ENCODE measurements at places on chromosomes 13 and 19. TPM values are rescaled to one million over a fixed set of nuclear protein-coding genes. Genes with fewer than 3 reads are reported as not detected.

DNA sequence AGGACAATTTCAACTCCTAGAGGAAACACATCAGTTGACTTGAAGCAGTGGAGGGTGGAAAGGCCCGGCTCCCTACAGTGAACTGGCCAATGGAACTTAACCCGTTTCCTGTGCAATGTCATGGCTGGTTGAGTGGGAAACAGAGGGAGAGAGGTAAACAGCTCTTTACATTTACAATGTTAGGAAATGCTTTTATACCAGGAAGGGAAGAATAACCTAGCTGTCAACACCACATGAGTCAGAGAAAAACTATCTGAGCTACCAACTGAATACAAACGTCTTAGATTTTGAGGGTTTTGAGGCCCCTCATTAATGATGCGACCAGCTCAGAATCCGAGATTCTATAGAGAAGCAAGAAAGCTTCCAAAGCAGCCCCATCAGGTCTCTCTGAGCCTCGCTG, 36.7 kb downstream of the CARD8 start:
- no peaks in the 10 kb centered on the region for H3K27me3 ChIP-seq
- H3K4me1 ChIP-seq = no peaks in the 10 kb centered on the region
- H3K36me3 ChIP-seq = peaks cover 57% of the 10 kb centered on the region
- no peak overlapping the region for H3K4me3 ChIP-seq
- DNase-seq = no peak

GRCh38 chr19:3058009-3058820, 4.1 kb downstream of the TLE5 start:
- no peak overlapping the region for H3K4me3 ChIP-seq
- H3K27me3 ChIP-seq = no peaks in the 10 kb centered on the region
- peak overlapping the region; percentile 96 for H3K27ac ChIP-seq
- DNase-seq = no peak

DNA sequence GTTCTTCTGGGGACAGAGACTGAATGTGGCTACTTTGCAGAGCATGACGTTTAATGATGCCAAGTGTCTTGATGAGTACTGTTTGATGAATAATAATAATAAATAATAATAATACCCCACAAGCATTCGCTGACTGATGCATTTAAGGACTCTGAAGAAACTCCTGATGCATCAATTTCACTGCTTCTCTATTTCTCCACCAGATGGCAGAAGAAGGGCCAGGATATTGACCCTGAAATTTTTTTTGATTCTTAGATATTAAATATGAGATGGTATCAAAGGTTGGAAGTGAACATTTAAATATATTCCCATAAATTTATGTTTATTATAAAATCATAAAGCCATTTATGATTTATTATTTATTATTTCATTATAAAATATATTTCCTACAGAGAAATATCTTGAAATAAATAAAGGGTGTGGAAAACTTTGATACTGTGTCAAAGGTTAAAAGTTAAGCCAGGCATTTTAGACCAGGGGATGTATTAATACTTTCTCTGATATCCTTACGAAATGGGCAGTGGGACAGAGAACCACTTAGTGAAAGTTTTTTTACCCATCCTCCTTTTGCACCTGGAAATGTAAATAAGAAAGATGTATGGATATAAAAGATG, 170.9 kb downstream of the LACC1 start:
- no peak overlapping the region for H3K27ac ChIP-seq
- peaks cover 3% of the 10 kb centered on the region for H3K4me1 ChIP-seq
- H3K36me3 ChIP-seq = no peaks in the 10 kb centered on the region
- H3K4me3 ChIP-seq = no peak overlapping the region
- H3K27me3 ChIP-seq = peaks cover 8% of the 10 kb centered on the region
- no peak for DNase-seq

DNA sequence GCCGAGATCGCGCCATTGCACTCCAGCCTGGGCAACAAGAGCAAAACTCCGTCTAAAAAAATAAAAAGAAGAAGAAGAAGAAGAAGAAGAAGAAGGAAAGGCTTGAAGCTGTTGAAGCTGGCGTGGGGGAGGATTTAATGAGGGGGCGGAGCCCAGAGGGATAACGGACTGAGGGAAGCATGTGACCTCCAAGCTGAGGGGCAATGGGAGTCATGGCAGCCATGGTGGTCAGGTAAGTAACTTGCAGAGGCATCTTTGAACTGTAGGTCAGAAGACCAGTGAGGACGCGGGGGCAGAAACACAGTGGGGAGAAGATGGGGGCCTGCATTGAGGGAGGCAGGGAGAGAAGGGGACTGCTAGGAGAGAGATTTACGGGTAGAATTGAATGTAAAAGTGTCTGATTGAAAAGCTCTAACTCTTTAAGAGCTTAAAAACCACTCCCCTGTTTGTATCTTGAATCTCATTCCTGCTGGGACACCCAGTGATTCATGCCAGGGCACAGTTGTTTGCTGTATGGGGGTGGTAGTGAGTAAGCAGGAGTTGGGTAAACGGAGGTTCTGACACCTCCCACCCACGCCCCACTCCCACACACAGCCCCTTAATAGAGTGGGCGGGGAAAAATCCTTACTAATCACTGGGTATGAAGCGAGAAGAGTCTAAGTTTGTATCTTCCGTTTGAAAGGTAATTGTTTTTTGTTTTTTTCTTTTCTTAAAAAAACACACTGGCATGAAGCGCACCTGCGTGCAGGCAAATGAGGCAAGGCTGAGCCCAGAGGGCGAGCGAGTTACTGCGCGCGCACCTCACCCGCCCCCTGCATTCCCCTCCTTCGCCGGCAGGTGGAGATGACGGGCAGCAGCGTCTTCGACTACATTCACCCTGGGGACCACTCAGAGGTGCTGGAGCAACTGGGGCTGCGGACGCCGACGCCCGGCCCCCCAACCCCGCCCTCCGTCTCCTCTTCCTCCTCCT, 13.0 kb downstream of the TMEM160 start:
- DNase-seq = peak; percentile 39
- peak overlapping the region; percentile 68 for H3K4me3 ChIP-seq
- no peaks in the 10 kb centered on the region for H3K27me3 ChIP-seq
- H3K27ac ChIP-seq = peak overlapping the region; percentile 81

GRCh38 chr13:34816245-34816884, 125.7 kb upstream of the NBEA start:
- H3K27ac ChIP-seq = no peak overlapping the region
- H3K4me3 ChIP-seq = no peak overlapping the region
- no peak for DNase-seq
- peaks cover 13% of the 10 kb centered on the region for H3K4me1 ChIP-seq

DNA sequence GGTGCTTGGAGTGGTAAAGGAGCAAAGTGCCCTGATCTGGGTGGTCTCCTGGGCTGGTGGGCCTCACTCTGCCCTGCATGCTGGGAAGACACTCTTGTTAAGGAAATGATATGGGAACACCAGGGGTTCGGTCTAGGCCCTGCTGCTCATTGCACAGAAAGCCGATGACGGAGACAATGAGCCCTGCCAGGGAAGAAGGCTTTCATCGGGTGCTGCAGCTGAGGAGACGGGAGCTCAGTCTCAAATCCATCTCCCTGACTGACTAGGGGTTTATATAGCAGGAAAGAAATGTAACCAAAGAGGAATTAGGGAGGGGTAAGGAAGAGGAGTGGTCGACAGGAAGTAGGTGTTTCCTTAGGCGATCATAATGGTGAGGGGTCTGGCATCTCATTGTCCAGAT, 253.4 kb downstream of the TEX29 start:
- H3K36me3 ChIP-seq = no peaks in the 10 kb centered on the region
- no peak for DNase-seq
- no peak overlapping the region for H3K27ac ChIP-seq
- H3K4me1 ChIP-seq = no peaks in the 10 kb centered on the region
- H3K27me3 ChIP-seq = no peaks in the 10 kb centered on the region

GRCh38 chr13:27401210-27401609, 23.2 kb upstream of the GTF3A start:
- H3K4me3 ChIP-seq = no peak overlapping the region
- no peaks in the 10 kb centered on the region for H3K36me3 ChIP-seq
- H3K27me3 ChIP-seq = no peaks in the 10 kb centered on the region
- DNase-seq = no peak

- no peak overlapping the region for H3K4me3 ChIP-seq
- H3K4me1 ChIP-seq = no peaks in the 10 kb centered on the region
- DNase-seq = no peak
- H3K27ac ChIP-seq = no peak overlapping the region
- H3K36me3 ChIP-seq = no peaks in the 10 kb centered on the region
Observed at GRCh38 chr13:94061301-94061700, 418.2 kb downstream of the DCT start.

- no peak for DNase-seq
- H3K27me3 ChIP-seq = peaks cover 94% of the 10 kb centered on the region
Observed at GRCh38 chr13:26759907-26760831, at the start of gene GPR12. TSS of gene GPR12 (minus strand) at chr13:26760786. CDS start at chr13:26759827, 959 bp downstream.

DNA sequence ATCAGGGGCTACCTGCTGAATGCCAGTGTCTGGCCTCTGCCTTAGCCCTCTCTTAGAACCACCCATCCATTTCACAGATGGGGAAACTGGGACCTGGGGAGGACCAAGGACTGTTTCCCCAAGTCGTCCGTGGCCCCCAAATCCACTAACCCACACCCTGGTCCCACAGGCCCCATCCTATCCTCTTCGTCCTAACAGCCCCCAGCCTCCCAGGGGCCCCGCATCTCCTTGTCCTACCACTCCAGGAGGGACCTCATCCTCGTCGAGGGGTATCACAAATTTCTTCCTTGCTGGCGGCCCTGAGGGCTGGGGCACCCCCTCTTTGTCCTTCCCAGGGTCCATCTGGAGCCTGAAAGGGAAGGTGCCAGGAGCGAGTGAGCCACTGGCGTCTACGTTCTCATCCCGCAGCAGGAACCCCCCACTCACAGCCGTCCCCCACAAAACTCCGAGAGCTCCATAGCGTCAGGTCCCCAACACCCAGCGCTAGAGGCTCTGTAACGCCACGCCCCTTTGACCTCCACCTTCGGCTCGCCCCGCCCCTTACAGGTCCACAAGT, 606 bp downstream of the ERCC1 start:
- H3K27me3 ChIP-seq = no peaks in the 10 kb centered on the region
- H3K4me3 ChIP-seq = peak overlapping the region; percentile 70

The HPN gene
- 0.19 TPM for total RNA-seq

DNA sequence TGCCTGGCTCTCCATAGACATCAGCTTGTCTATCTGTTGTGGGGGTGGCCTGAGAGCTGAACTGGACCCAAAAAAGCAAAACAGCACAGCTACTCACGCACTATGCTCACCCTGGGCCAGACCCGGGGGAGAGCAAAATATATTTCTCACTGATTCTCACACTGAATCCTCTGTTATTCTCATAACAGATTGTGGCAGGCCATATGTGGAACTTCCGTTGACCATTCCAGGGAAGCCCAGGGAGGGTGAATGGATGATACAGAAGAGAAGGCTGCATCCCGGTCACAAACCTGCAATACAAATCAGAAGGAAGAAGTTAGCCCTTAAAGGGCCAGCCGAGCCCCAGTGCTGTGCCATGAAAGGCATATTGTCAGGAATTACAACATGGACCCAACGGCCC, 362.5 kb downstream of the ZNF536 start:
- H3K36me3 ChIP-seq = no peaks in the 10 kb centered on the region
- no peaks in the 10 kb centered on the region for H3K27me3 ChIP-seq
- H3K4me3 ChIP-seq = no peak overlapping the region

All from esophagus squamous epithelium (tissue), 5 donors.